ENCODE measurements at places on chromosomes 7 and 10.

- DNase-seq = no peak
Observed at GRCh38 chr10:17235136-17235535, 7.1 kb downstream of the VIM start.

DNA sequence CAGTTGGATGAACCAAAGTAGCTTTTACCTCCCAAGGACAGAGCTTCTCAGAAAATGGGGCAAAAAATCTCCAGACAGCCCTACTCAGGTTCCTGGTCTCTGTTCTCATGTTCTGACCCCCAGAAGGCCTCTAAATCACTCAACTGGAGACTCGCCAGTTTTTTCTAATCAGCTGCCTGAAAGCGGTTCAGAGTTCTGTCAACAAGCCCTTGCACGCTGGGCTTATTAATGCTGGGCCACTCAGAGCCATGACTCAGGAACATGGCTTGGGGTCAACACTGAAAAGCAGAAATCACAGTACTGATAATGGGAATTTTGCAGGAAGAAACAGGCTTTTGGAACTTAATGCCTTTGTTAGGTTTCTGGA, 15.3 kb downstream of the ECHDC3 start:
- no peak for DNase-seq

DNA sequence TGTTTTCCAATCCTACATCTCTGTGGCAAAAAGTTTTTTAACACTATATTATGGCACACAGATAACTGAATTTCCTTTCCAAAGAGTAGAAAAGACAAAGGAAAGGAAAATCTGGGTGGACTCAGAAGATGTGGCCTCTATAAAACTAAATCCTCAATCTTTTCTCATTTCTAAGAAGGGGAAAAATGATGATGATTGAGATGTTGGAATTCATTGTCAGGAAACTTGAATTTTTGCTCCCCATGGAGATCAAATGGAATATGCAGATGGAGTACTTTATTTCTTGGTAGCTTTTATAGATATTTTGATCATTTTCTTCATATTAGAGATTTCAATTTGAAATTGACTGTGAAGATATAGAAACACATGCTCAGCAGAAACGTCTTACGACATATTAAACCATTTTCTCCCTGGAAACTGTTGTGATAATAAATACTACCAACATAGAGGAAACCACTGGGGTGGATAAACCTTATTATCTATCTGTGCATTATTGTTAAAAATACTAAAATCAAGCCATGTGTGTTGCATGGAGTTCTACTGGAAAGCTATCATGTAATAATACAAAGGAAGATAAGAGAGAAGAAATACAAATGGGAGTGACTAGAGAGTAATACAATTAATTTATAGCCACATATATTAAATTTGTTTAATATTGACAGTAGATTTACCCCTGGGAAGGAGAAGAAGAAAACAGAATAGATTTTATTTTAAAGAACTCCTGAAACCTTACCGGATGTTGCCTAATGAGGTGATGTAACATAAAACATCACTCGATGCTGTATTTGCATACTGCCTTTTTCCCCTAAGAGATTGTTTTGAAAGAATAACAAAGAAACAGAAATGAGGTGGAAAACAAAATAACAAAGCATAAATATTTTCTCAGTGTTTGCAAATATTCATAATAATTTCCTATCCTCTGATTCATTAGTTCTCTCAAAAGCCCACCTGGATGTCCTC, 931.2 kb upstream of the C7orf33 start:
- no peak for DNase-seq

- peak; percentile 3 for DNase-seq
Observed at GRCh38 chr7:30321089-30321881, 36.9 kb downstream of the ZNRF2 start.

GRCh38 chr7:23918286-23918685, 208.3 kb downstream of the STK31 start:
- no peak for DNase-seq

DNA sequence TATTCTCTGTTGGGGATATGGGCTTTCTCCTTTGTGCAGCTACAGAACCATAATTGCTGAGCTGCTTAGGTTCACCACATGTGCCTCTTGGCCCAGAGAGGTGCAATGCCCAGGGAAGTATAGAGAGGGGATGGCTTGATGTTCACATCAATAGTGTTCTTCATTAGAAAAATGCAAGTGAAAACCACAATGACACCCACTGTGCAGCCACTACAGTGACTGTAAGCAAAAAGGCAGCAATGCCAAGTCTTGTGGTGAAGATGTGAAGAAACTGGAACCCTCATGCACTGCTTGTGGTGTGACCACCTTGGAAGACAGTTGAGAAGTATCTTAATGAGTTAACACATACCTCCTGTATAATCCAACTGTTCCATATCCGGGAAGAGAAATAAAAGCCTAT, 318.9 kb upstream of the ZMIZ1 start:
- no peak for DNase-seq

GRCh38 chr7:40350100-40350499, 215.3 kb downstream of the SUGCT start:
- no peak for DNase-seq

DNA sequence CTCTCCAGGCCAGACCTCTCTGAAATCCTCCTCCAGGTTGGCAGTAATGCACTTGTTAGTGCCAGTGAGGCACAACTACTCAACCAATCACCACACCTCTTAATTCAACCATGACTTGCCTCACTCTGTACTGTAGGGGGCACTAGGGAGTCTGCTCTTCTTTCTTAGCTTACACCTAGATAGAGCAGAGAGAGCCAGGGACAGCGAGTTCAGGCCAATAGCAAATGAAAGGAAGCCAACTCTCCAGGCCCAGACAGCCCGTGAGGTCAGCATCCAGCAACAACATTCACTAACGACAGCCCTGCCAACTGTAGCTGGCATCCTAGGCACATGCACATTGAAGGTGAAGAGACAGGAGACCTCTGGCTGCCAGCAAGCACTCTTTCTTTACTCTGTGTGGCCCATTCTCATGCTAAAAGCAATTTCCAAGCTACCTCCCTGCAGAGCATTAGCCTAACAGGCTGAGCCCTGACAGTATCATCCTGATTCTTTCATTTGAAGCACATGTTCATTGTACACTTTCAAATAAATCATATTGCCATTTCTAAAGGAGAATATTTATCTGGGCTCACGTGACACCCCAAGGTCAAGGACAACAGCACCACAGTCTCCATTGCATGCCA, 136.3 kb downstream of the DPY19L1 start:
- no peak for DNase-seq

DNA sequence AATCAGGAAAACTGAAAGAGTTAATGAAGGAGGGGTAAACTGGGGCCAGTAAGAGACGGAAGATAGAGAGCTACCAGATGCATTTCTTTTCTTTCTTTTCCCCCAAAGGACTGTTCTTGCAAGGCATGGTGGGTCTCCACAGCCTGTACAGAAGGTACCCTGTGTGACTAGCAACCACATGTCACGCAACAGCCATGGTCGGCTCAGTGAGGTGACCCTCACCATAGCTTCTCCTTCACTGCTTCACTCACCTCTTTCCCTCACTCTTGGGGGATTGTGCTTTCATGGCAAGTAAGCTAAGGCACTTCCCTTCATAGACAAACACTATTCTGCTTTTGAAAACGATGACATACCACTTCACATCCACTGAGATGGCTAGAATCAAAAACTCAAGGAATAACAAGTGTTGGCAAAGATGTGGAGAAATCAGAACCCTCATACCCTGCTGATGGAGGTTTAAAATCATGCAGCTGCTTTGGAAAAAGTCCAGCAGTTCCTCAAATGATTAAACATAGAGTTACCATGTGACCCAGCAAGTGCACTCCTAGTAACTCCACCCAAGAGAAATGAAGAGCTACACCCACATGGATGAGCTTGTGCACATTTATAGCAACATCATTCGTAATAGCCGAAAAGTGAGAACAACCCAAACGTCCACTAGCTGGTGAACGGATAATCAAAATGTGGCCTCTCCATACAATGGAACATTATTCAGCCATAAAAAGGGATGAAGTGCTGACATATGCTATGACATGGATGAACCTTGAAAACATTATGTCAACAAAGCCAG, 3.8 kb upstream of the INSIG1 start:
- no peak for DNase-seq

- DNase-seq = no peak
Observed at GRCh38 chr7:1100834-1101562, 13.1 kb downstream of the GPER1 start.

DNA sequence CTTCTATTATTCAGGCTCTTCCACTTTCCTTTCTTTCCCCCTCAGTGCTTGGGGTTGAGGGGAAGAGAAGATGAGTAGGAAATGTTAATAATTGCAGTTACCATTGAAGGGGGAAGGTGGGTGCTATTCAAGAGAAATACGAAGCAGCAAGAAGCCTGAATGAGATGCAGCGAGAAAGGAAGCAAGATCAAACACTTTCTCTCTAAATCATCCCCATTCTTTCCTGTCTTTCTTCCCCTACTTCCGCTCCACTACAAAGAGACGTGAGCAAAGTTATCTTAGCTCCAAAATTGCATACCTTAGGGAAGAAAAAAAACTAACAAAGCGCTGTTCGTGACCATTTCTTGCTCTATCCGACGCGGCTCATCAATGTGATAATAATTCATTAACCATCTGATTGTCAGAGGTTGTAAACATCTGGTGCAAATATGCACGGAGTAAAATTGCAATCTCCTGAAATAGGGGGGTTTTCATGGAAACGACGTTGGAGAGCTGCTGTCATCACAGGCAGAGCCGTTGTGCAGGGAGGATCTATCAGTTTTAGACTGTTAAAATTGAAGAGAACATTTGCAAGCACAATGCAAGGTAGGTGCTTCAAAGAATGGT, 15.2 kb upstream of the PARD3 start:
- no peak for DNase-seq

- no peak for DNase-seq
Observed at GRCh38 chr7:27405780-27406179, 163.2 kb downstream of the EVX1 start.

DNA sequence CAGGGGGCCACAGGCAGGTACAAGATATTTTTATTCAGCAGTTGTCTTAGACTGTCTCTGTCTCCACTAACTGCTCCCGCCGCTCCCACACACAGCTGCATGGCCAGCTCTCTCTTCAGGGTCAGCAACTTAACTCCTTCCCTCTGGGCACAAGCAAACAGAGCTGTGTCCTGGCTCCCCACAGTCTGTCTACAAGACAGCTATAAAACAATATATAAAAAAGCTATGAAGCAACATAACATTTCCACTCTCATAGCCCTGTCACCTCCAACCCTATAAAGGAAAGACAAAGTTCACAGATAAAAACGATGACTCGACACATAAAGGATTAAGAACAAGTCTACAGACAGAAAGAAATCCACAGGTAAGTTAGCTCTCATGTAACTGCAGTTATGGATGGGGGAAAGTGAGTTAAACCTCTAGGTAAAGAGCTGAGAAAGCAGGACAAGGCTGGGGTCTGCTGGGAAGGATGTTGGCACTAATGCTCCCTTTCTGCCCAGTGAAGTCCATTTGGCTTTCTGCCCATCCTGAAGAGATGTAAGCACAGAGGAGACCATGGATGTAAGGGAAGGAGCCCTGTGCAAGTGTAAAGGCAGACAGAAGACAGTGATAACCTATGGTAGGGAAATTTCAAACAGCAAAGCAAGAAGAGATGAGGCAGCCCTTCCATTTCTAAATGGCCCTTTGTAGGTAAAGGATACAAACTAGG, 27.0 kb downstream of the RAPGEF5 start:
- no peak for DNase-seq

GRCh38 chr10:79468841-79469585, 23.6 kb upstream of the ZCCHC24 start:
- no peak for DNase-seq

GRCh38 chr7:129443612-129444011, 9.4 kb downstream of the STRIP2 start:
- DNase-seq = no peak

DNA sequence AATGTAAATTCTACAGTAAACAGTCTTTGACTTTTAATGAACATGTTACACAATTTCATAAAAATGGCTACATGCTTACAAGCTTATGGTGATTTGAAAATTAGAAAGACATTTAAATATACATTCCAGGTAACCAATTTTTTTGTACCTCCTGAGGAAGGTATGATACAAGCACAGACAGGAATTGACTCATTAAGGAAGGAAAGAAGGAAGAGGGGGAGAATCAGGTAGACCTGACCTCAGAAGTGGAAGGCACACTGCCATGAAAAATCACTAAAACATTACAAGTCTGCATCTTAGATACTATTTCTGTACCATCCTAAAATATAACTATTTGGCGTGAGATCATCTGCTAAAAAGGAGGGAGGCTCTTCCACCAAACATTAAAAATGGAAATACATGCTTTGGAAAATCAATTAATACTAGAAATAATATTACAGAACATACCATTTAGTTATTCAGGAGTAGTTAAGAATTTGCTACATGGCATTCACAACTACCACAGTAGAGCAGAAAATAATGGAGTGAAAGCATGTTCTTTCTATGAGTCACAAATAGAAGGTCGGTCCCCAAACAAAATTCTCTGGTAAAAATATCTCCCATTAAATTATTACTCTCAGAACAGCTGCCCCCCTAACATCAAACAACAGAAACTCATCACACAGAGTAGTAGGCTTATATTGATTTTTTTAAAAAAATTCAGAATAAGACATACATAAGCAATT, 15.2 kb downstream of the RAB11FIP2 start:
- no peak for DNase-seq

DNA sequence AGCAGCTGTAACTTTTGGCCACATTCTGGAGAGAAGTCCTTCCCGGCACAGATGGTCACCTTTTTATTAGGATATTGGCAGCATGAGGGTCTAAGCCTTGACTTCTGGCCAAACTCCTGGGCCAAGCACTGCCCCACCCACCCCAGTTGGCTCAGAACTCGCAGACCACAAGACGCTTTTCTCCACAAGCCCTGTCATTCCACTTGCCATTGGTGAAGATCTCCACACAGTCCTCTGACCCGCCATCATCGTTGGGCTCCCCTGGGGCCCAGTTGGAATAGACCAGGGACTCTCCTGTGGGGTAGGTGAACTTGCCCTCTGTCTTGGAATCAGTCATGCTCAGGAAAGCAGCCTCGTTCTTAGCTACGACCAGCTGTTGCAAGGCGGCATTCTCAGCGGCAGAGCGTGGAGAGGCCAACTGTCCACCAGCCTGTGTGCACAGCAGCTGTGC, 11.2 kb downstream of the SFTPD start:
- DNase-seq = no peak

DNA sequence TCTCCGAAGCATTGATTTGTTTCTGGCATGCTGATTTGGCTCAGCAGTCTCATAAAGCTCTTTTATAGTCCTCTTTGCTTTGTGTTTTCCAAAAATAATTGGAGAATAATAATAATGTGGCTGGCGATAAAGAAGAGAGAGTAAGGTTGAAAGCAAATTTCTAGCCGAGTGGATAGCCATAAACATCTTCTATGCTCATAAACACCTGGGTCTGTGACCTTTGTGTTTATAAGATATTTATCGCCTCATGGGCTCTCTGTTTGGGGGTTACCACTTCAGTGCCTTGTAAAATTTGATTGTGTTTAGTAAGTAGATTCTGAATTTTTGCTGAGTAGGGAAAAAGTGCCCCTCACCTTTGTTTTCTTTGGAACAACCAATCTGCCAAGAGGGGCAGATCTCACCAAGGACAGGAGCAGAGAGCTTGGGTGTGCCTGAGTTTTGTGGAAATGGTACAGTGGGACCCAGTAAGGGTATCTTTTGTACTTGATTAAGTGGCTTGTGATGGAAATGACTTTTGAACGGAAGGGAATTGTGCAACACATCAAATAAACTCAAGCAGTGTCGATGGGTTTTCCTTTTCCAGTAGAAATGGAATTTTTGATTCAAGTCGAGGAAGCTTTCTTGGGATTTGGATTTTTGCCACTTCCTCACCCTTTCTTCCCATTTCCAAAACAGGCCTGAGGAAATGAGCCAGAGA, 220.5 kb downstream of the AUTS2 start:
- DNase-seq = no peak

Data from CD4-positive, alpha-beta T cell treated with Interleukin-6 at 100 ng/mL for 8 hours (primary cell).